CD4-positive, alpha-beta T cell (primary cell): ENCODE measurements at places on chromosomes 11 and 22. TPM values are rescaled to one million over a fixed set of nuclear protein-coding genes. Genes with fewer than 3 reads are reported as not detected.

DNA sequence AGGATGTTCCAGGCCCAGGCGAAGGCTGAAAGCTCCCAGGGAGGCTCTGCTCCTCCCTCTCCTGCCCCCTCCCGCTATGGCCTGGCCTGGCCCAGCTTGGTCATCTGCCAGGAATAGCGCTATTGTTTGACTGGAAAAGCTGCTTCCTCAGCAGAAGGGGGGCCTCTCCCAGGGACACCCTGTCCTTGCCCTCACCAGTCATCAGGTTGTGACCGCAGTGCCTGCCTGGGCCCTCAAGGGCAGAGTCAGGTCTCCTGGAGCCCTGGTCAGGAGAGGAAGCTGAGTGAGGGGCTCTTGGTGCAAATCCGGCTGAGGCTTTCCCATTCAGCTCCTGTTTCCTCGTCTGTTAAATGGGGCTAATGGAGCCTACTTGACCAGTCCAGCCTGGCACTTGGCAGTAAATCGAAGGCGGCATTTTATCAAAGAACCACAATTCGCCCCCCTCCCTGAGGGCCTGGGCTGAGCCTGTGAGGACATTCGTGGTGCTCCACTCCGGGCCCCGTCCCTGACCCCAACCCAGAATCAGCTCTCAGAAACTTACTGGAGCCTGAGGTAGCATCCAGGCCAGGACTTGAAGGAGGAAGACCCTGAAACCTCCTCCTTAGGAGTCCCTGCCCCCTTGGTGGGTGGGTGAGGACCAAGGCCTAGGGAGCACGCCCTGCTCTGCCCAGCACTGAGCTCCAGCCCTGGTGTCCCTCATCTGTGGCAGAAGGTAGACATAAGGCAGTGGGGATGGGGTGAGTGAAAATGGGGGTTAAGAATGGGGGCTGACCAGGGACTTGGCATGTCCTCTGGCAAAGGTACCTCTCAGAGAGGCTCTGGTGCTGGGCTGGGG lies 2.0 kb upstream of the CASTOR1 start:
- DNase-seq, result no peak

DNA sequence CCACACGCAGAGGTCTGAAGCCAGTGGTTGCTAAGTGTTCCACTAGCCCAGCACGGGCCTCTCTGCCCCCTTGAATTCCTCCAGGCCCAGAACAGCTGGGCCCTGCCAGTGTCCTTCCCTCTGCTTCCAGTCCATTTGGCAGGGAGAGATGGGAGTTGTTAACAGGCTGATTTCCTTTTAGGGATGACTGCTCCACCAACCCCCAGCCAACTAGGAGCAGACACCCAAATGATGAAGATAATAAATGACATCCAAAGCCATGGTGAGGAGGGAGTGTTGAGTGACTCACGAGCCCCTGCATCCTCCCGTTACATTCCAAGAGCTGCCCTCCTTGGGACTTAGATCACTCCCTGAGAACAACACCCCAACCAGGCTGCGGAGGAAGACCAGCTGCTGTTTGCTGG lies 20.6 kb downstream of the PARVA start:
- no peak for DNase-seq

DNA sequence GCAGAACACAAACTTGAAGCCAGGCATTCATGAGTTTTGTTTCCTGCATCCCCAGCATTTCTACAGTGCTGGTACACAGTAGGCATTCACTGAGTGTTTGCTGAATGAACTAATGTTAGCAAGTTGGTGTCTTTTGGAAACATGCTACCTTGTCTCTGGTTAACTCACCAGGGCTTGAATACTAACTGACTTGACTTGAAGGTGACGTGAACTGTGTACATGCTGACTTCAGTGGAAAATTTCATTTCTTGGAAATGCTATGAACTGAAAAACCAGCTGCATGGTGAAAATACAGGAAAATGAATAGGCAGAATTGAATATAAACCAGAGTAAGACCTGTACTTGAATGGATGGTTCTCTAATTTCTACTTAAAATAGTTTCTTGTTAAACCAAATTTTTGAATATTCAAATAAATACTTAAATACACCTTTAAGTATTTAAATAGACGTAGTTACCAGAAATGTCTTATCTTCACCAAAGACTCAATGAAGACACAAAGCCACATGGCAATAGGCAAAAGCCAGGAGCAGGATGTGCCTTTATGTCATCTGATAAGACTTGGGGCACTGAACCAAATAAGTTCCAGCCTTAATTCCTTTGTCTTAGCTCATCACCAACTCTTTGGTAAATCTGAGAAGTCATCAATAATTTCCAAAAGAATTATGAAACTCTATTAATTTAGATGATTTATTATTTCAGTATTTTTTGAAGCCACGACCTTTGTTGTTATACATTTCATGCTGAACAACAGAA lies 39.7 kb upstream of the POU2AF2 start:
- DNase-seq, result no peak

GRCh38 chr11:126410649-126411048 lies 55.2 kb downstream of the ST3GAL4 start:
- no peak for DNase-seq

DNA sequence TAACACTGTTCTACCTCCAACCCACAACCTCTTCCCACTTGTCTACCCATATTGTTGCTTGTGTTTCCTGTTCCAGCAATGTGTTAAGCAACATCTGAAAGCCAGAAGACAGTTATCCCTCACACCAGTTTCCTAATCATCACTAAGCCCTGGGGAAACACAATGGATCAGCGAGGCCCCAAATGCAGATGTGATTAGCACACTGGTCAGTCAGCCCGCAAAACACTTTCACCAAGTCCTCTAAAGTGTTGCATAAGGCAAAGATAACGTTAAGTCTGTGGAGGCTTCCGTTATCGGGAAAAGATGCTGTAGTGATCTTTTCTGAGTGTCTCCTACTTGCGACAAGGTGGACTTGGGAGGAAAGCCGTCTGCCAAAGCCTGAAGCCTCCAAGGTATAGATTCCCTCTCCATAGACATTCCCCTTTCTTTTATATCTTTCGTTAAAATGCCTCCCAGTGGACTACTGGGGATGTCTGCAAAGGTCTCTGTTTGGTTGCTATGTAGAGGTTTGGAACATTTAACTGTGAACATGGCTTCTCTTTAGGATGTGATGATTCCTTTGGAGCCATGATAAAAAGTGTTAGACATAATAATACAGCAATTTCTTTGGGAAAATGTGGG lies at the start of gene MS4A3:
TSS of gene MS4A3 (plus strand) at position 317 of the 621 bp plus-strand sequence. CDS start 4,496 bp downstream, outside the sequence.
- DNase-seq, result no peak

DNA sequence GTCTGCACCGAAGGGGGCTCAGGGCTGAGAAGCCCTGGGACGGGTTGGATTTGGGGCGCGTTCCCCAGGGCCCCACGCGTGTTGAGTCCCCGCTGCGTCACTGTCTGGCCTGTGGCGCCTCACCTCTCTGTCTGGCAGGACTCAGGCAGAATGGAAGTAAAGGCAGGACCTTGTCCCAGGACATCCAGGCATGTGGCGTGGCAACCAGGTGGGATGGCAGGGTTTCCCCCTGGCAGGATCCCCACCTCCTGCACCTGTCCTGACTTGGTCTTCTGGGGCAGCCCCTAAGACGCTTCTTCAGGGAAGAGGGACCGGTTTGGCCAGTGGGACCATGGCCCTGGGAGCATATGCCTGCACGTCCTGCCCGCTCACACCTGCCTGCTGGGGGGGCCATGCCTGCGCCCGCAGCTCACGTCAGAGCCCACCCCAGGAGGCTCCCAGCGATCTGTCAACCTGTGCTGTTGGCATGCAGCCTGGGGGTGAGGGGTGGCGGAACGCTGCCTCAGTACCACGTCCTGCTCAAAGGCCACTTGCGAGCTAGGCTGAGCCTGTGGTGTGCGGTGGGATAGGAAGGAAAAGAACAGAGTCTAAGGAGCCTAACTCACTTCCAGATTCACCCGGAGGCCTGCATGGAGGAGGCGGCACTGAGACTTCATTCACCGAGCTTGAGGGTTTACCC lies 72.7 kb downstream of the KCNQ1 start:
- DNase-seq, result no peak

DNA sequence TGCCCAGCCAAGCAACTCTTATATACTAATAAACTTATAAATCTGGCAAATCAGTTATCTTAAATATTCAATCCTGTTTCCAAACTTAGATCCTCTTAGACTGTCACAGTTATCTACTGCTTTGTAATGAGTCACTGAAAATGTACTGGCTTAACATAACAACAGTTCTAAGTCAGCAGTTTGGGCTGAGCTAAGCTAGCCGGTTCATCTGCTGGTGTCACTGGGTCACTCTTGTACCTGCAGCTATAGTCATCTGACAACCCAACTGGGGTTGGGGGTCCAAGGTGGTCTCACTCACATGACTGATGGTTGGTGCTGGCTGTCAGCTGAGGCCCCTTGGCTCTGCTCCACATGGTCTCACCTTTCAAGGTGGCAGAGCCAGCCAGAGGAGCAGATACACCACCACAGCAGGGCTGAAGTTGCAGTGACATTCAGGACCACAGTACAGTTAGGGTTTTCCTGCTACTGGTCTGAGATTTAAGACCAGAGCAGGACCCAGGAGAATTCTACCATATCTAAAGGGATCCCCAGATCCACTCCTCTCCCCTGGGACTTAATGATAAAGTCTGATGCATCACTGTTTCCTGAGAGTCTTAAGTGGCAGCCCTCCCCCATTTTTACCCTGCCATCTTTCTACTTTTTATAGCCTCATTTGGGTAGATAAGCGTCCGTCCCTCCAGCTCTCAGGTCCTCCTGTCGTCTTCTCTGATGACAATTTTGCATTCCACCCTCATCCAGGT lies 7.9 kb upstream of the MACROD1 start:
- no peak for DNase-seq

DNA sequence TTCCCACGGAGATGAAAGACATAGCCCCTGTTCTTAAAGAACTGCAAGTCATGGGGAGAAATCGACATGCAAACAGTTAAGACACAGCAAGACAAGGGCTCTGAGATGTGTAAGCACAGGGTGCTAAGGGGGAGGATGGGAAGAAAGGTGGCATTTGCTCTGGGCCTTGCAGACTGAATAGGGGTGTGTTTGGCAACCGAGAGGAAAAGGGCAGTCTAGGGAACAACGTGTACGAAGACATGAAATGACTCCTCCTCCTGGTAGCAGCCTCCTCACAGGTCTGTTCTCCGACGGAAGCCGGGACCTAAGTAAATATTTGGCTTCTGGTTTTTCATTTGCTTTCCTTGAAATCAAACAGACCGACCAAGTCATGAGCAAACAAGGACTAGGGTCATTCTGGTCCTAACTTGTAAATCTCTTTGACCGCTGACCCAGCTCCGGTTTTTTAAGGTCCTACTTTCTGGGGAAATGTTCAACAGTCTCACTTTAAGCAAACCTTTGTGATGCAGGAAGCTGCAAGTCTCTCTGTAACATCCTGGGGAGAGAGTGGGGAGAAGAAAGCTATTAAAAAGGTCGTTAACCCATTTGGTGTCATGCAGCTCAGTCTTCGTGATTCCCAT lies 19.7 kb downstream of the NNMT start:
- no peak for DNase-seq

- no peak for DNase-seq
Measured at GRCh38 chr11:34680206-34680605, 59.3 kb downstream of the EHF start.

Gene OR8D1
- total RNA-seq, result not detected

Gene RAB38
- total RNA-seq, result 0.44 TPM

Gene RFPL1
- total RNA-seq, result not detected

Gene MS4A14
- total RNA-seq, result not detected
